Activated T-helper 2 cell treated with anti-CD3 and anti-CD28 coated beads, Interferon-gamma antibody, Interleukin-2, Interleukin-4, amounts not matched to agents 10 μg/mL and 5 μg/mL and 100 μg/mL, durations not matched to agents 14 hours and 24 hours and 36 hours (primary cell): ENCODE measurements at places on chromosomes 16 and 17.

GRCh38 chr16:70475054-70475871 lies 20.9 kb downstream of the FCSK start:
- peaks cover 20% of the 10 kb centered on the region for H3K36me3 ChIP-seq
- peak overlapping the region; percentile 90 for H3K27ac ChIP-seq
- H3K4me1 ChIP-seq = peaks cover 18% of the 10 kb centered on the region
- DNase-seq = no peak
- no peak overlapping the region for H3K4me3 ChIP-seq

DNA sequence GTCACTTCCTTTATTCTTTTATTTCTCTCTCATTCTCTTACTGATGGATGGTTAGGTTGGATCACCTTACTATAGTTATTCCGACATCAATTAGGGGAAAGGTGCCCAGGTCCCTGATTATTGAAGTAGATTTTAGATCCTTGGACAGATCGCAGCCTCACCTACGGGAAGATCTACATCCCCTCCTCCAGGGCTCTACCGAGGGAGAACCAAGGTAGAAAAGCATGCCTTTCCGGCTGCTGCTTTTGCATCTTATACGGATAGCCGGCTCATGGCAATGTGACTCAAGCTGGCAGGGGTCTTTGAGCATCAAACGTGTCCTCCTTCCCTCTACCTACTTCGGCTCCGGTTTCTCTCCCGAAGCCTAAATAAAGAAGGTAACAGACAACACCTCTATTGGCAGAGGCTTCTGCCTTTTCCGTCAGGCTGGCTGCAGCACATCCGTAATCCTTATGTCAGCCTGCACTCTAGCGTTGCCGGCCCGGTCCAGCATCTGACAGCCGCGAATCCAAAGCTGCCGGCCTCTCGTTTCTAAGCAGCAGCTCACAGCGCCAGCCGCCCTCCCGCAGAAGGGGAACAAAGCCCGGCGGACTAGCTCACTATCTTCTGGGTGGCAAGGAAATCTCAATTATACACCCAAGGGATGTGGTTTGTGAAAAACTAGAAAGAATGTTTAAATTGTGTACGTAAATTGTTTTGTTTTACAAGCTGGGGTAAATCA lies 46.9 kb downstream of the IRX6 start:
- no peaks in the 10 kb centered on the region for H3K4me1 ChIP-seq
- H3K4me3 ChIP-seq = no peak overlapping the region
- H3K27ac ChIP-seq = no peak overlapping the region
- no peak for DNase-seq
- H3K27me3 ChIP-seq = peaks cover 37% of the 10 kb centered on the region

DNA sequence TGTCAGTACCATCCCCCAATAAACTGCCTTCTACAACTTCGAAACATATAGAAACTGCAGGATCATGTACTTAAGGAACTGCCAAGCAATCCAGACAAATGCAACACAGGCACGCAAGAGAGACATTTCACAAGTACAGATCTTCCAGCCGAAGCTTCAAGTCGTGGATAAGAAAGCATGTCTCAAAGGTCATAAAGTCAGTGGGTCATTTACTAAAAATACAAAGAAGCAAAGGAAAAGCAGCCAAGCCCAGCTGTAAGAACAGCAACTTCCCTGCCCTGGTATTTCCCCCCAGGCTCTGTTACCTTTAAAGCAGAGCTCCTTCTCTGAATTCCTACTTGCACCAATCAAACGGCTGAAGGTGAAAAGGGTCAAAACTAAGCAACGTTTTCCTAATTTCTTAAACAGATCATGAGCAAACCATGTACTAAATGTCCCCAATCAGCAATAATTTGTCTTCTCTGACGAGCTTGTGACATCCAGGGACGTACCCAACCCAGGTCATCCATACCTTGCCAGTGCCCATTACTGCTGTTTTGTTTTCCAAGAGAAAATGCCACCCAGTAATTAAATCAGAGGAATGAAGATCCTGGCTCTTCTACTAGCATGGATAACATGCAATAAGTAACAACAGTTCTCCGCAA lies 1.7 kb downstream of the AKTIP start:
- peaks cover 43% of the 10 kb centered on the region for H3K4me1 ChIP-seq
- H3K4me3 ChIP-seq = peak overlapping the region; percentile 99
- no peak for DNase-seq
- H3K27ac ChIP-seq = no peak overlapping the region

GRCh38 chr17:27990100-27990499 lies 52.4 kb upstream of the NLK start:
- DNase-seq = no peak
- H3K27ac ChIP-seq = no peak overlapping the region
- no peaks in the 10 kb centered on the region for H3K36me3 ChIP-seq
- peaks cover 2% of the 10 kb centered on the region for H3K27me3 ChIP-seq

DNA sequence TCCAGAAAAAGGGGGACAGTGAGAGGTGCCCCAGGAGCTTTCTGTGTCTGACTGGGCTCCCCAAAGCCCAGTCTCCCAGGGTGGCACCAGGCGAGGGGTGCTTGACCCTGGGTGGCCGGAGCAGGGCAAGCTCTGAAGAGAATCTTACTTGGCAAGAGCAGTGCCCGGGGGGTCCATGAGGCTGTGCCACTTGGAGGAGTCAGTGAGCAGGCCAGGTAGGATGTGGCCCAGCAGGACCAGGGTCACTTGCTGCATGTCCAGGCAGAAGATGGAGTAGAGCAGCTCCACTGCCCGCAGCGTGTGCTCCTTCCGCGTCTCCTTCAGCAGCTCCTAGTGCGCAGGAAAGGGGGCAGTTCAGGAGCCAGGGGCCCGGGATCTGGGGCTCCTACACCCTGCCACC lies 7.3 kb downstream of the CSF3 start:
- no peaks in the 10 kb centered on the region for H3K27me3 ChIP-seq
- H3K36me3 ChIP-seq = peaks cover 53% of the 10 kb centered on the region
- H3K27ac ChIP-seq = no peak overlapping the region
- peaks cover 15% of the 10 kb centered on the region for H3K4me1 ChIP-seq
- H3K4me3 ChIP-seq = no peak overlapping the region
- no peak for DNase-seq

- H3K4me1 ChIP-seq = peaks cover 5% of the 10 kb centered on the region
- H3K27ac ChIP-seq = no peak overlapping the region
- H3K4me3 ChIP-seq = no peak overlapping the region
Measured at GRCh38 chr16:87542531-87543102, 49.8 kb upstream of the ZCCHC14 start.
